Brain (organoid and tissue), 16 donors: ENCODE measurements at places on chromosomes 7 and 10.

GRCh38 chr7:39592586-39592985 is 26.4 kb downstream of the YAE1 start:
- no peak for DNase-seq

DNA sequence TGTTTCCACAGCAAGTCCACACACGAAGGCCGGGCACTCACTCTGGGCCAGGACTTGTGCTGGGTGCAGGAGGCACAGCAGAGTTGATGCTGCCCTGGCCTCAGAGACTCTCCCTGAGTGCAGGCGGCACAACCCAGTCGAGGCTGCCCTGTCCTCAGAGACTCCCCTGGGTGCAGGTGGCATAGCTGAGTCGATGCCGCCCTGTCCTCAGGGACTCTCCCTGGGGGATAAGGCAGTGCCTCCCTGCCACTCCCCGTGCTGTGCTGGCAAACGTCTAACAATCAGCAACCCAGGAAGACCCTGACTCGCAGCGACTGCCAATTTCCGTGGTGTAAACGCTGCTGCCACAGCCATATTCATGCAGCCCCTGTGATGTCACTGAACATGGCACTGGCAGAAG is 93.1 kb downstream of the PDGFA start:
- no peak for DNase-seq

- no peak for DNase-seq
These were observed 64.9 kb upstream of the NRBF2 start for GRCh38 chr10:63068246-63068645.

- no peak for DNase-seq
These were observed 644.6 kb downstream of the SH2D4B start for GRCh38 chr10:81182296-81182695.

DNA sequence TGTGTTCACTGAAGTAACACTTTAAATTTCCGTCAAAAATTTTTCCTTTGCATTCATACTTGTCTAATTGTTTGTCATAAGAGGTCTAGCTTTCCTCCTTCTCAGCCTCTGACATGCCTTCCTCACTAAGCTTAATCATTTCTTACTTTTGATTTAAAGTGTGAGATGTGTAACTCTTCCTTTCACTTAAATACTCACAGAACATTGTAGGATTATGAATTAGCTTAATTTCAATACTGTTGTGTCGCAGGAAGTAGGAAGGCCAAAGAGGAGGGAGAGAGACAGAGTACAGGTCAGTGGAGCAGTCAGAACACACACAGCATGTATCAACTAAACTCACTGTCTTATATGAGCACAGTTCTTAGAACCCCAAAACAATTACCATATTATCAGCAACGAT is 99.0 kb downstream of the SRPK2 start:
- DNase-seq = no peak

GRCh38 chr7:23691320-23691719 is 11.3 kb downstream of the FAM221A start:
- no peak for DNase-seq

GRCh38 chr7:134212576-134213546 is 85.7 kb downstream of the LRGUK start:
- DNase-seq = no peak

DNA sequence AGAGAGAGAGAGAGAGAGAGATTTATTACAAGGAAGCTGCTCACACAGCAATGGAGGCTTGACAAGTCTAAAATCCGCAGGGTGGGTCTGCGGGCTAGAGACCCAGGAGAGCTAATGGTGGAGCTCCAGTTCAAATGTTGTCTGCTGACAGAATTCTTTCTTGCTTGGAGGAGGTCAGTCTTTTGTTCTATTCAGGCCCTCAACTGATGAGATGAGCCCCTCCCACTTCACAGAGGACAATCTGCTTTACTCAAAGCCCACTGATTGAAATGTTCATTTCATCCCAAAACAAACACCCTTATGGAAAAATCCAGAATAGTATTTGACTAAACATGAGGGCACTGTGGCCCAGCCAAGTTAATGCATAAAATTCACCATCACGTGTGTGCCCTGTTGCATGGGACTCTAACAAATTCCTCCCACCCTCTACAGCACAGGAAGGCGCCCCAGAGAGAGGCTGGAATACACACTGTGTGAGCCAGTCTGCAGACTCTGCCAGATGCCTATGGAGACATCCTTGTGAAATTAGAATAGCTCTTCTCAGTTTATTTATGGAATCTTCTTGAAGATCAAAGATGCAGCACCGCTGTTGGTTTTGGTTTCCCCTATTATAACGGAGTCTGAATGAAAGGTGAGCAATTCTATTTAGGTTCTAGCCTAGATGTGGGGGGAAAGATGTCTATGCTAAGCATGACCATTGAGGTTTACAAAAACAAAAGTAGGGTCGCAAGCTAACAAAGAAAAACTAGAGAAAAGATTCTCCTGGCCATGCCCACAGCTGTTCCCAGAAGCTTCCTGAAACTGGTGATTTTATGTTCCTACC is 123.0 kb upstream of the SFMBT2 start:
- DNase-seq = no peak

- no peak for DNase-seq
These were observed 206.1 kb upstream of the NPSR1 start for GRCh38 chr7:34451923-34452322.

- DNase-seq = peak; percentile 83
These were observed 34.4 kb downstream of the PLEKHA8 start for GRCh38 chr7:30062587-30062986.

DNA sequence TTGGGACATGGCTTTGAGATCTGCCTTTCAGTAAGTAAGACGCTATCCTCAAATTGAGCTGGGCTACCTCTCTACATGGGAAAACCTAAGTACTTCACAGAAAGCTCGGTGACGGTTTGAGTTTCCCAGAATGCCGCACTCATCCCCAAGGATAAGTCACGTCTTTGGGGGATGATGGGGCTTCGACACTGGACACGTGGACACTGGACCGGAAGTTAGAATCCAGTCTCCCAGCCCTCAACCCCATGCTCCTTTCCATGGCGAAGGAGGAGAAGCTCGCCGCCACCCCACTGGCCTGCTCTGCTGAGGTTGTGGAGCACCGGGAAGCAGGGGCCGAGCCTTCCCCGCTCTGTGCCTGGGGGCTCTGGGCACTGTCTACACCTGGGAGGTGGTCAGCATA is 27.5 kb downstream of the PTPRE start:
- DNase-seq = no peak

DNA sequence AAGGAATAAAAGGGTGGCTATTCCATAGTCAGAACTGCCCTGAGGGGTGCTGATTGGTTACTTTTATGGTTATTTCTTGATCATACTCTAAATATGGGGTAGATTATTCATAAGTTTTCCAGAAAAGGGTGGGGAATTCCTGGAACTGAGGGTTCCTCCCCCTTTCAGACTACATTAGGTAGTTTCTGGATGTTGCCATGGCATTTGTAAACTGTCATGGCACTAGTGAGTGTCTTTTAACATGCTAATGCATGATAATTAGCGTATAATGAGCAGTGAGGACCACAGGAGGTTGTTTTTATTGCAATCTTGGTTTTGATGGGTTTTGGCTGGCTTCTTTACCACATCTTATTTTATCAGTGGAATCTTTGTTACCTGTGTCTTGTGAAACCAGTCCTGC is 26.5 kb upstream of the POT1 start:
- DNase-seq = no peak

- DNase-seq = no peak
These were observed 10.7 kb upstream of the GJD4 start for GRCh38 chr10:35594115-35595079.

DNA sequence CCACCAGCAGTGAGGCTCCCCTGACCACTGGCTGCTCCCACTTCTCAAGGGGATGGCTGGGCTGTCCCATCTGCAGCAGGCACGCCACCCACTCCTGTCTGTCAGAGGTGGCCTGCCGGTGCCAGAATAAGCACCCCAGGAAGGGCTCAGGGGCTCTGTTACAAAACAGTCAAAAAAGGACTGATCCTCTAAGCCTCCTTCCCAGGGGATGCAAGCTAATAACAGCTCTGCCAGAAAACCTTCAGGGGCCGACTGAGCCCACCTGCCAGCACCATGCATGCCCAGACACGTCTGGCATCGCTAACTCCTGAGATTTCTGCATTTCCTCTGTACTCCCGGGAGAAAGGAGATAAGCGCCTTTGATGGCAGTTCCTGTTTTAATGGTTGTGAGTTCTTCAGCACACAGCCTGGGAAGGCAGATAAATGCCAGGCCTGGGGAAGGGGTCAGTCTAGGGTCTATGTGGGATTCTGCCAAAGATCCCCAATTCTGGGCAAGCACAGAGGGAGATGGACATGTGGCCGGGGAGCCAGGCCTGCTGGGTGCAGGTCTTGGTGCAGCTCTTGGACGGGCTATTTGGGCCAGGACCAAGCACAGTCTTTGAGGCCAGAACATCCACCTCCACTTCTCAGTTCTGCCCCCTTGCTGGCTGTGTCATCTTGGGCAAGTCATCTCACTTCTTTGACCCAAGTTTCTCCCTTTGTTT is 128.4 kb downstream of the ARHGAP22 start:
- no peak for DNase-seq

DNA sequence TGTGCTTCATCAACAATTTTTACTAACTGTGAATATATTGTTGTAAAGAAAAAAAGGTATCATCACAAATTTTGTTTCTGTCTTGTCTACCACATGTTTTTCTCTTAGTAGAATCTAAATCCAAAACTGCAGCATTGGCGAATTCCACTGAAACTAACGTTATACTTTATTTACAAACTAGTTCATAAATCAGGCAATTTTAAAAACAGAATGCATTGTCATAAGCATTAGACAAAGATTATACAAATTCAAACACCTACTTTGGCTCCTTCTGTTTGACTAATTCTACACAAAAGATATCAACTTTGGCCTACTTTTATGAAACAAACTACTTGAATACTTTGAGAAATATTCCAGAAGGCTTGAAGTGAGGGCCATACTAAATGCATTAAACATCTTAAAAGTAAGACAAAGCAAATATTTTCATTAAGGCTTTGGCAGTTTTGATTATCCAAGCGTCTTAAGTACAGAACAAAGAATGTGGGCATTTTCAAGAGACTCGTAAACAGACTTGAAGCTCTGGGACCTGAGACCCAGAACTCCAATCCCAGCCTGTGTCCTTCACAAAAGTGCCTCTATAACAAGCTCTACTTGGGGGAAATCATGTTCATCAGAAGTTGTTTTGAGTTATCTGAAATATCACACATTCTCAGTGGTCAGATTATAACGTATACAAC is 81.0 kb downstream of the CPVL start:
- no peak for DNase-seq

DNA sequence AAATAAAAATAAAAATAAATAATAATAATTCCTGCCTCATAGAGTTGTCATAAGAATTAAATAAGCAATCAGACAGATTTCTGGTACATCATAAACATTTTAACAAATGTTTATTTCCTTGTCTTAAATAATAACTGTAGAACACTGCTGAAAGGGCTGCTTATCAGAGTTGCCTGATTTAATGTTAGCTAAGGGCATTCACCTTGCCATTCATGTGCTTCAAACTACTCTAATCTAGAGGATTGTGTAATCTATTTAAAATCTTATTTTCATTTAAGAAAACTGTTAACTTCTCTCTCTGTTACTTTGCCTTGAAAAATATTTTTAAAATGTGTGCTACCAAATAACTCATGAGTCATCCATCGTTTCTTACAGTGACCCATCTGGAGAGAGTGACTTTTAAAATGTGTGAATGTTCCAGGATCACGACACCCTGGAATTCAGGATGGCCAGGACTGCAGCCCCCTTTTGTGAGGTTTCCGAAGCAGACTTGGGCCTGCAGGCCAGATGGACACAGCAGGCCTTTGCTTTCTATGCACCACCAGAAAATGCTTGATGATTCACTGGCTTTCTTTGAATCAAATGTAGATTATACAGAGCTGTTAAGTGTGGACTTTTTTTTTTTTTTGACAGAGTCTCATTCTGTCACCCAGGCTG is 109.1 kb upstream of the TNS3 start:
- peak; percentile 50 for DNase-seq

DNA sequence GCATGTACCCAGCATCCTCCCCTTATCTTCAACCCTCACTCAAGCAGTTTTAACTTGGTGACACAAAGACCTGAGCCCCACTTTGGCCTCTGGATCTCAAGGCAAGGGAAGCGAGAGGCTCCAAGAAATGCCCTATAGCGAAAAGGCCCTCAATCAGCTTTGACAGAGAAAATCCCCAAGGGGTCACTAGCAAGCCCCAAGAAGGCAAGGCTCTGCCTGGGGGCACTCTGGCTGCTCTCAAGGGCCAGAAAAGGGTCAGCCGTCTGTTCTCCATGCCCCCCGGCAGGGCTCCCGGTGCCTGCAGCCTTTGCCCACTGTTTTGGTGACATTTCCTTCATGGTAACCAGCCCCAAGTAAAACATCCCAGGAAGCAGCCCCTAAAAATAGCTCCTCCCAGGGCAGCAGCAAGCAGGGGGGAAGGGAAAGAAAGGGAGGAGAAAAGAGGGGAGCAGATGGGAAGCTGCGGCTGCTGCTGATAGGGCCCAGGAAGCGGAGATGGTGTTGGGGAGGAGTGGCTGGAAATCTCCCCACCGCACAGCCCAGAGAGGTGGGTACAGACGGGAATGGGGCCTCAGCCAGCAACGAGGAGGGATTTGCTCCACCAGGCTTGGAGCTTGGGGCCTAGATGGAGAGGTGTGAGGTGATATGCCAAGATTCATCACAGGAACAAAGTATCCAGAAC is 7.1 kb downstream of the CAMK2G start:
- no peak for DNase-seq

DNA sequence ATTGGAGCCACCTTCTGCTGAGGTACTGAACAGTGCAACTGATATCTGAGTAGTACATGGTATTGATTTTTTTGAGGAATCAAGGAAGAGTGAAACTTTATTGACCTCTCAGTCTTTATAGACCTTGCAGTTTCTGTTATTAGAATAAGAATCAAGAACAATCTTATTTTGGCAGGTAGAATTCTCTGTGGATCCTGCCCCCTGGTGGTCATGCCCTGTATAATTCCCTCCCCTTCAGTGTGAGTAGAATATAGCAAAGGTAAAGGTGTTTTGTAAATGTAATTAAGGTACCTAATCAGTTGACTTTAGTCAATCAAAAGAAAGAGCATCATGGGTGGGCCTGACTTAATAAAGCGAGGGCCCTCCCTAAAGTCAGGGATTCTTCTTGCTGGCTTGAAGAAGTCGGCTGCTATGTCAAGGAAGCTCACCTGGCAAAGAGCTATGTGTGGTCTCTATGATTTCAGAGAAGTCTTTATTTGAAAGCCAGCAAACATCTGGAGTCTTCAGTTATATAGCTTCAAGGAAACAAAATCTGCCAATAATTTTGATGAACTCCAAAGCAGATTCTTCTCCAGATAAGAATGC is 142.8 kb downstream of the LSM5 start:
- no peak for DNase-seq

- DNase-seq = no peak
These were observed 43.3 kb upstream of the FZD8 start for GRCh38 chr10:35685402-35685801.

- no peak for DNase-seq
These were observed 15.3 kb upstream of the TSGA13 start for GRCh38 chr7:130701650-130702049.

DNA sequence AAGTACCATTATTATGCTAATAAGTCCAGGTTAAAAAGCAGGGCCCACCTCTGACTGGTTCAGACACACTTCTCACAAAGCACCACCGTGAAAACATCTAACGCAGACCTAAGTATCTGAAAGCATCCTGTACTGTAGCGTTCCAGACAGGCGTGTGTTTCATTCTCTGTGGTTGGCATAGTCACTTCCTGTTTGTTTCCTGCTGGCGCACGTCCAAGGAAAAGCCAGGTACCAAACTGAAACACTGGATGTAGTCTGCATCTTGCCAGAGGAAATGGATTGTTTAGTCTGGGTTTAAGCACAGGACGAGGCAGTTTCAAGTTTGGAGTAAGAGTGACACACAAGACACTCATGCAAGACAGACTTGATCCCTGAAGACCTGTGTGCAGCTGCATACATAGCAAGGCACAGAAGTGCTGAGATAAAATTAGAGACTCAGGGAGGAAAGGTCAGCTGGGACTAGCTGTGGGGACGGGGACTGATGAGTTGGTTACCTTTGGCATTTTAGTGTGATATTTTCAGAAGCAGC is 23.3 kb downstream of the BPGM start:
- peak; percentile 32 for DNase-seq
